ENCODE measurements at places on chromosomes 7 and 10.

- no peak for DNase-seq
These were observed 81.7 kb upstream of the NFE2L3 start for GRCh38 chr7:26070290-26070689.

DNA sequence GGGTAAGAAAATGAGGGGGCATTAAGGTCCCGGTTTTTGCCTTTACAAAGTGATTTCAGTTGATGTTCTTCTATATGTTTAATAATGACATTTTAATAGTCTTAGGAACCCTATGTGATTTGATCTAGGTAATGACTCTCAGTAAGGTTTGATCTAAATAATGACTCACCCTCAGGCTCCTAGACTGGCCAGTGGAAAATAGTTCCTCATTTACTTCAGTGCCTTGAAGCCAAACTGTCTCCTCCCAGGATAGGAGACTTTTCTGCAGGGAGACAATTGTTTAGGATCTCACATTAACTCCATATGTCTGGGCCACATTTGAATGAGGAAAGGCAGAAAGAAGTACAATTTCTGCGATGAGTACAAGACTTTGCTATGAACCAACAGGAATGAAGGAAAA, 1331.9 kb downstream of the XPNPEP1 start:
- no peak for DNase-seq

GRCh38 chr10:128908499-128908898, 558.5 kb upstream of the MGMT start:
- no peak for DNase-seq

- no peak for DNase-seq
These were observed 73.5 kb downstream of the MKLN1 start for GRCh38 chr7:131401194-131401593.

GRCh38 chr7:43926798-43927123, 525 bp downstream of the UBE2D4 start:
- no peak for DNase-seq

DNA sequence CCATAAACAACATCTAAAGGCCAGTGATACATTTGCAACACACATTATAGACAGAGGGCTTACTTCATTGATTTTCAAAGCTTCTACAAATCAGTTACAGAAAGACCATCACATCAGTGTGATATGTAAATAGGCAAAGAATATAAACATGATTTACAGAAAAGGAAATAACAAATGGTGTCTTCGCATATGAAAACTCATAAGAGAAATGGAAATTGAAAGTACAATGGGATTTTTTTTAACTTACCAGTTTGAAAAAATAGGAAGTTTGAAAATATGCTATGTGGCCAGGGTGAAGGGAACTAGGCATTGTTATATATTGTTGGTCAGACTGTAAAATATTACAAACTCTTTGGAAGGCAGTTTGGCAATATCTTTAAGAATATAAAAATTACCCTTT, 27.3 kb downstream of the SEC23IP start:
- DNase-seq: no peak

- no peak for DNase-seq
These were observed 72.9 kb upstream of the CAV2 start for GRCh38 chr7:116426428-116427156.

GRCh38 chr7:140501966-140502365, 22.7 kb upstream of the MKRN1 start:
- no peak for DNase-seq

GRCh38 chr7:66970310-66970709, 25.1 kb downstream of the SBDS start:
- no peak for DNase-seq

- DNase-seq: no peak
These were observed 6.7 kb downstream of the CEP55 start for GRCh38 chr10:93503075-93503474.

DNA sequence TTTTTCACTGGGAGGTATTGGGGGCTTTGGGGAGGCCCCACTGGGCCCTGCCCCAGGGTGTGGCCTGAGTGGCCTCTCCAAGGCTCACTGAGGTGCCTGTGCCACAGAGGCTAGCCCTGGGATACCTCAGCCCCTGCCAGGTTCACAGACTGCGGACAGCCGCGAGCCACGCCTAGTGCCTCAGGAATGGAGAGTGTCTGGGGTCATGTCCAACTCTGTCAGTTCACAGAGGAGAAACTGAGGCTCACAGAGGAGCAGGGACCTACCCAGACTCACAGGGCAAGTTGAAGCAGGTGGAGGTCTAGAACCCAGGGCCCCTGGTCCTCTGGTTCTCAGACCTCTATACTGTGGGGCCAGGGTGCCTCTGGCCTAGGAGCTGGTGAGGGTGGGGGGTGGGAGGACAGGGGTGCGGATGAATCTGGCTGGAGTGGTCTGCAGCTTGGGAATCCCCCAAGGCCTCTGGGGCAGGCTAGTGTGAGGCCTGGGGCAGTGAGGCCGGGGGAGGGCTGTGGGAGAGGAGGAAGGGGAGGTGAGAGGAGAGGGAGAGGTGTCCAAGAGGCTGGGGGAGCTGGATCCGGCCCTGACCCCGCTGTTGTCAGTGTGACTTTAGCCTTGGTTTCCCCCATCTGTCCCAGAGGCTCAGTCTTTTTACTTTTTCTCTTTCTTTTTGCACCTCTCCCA, 20.0 kb downstream of the NEURL1 start:
- no peak for DNase-seq

- DNase-seq: no peak
These were observed 321.1 kb upstream of the NPVF start for GRCh38 chr7:25549271-25549921.

DNA sequence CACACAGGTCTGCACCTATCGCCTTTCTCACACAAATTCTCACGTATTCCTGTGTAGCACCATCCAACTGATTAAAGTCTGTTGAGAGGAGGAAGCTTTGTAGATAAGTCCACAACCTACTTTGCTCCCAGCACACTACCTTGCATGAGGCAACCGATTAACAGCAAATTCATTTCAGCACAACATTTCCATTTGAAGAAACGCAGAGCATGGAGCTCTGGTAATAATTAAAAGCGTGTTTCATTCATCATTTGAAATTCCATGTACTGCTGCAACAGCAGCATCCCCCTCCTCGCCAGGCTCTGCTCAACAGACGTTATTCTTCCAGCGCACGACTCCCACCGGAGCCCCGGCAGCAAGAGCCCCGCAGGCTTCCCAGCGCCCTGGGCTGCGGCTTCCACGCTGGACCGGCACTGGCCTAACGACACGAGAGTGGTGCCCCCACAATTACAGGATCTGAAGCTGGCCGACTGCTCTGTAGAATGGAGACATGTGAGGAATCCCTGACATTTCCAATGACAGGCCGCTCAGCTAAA, 118.8 kb downstream of the DIP2C start:
- no peak for DNase-seq

- no peak for DNase-seq
These were observed 478 bp upstream of the ZNF22 start for GRCh38 chr10:45000138-45000751.

GRCh38 chr10:96609510-96609909, 22.7 kb upstream of the TM9SF3 start:
- no peak for DNase-seq

DNA sequence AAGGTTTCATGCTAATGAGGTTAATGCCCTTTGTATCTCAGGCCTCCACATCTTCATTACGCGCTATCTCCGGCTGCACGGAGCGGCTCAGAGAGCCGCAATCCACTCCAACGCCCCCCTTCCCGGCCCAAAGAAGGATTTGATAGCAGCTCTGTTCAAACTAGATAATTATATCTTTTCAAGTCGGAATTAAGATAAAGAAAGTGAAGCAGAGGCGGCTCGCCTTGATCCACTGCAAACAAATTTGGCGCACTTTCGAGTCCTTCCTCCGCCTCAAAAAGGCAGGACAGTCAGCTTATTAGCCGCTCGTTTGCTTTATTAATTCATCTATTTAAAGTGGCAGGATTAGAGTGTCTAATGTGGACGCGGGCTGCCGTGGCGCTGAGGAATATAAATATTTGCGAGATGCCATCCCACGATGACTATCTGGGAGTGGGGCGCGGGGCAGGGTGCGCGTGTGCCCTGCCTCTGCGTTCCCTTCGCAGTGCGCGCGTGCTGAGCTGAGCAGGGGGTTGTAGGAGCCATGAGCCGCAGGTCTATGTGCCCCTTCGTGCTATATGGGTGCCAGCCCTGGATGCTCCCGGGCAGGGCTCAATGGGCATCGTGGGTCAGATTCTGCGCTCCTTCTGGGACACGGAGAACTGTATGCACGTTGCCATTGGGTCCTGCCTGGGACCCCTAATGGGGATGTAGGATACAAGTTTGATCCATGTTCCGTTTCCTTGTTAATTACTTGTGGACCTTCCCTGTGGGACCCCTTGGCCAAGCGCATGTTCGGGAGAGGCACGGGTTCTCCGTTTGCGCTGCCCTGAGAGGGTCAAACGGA, 9.0 kb downstream of the EMX2 start:
- no peak for DNase-seq

DNA sequence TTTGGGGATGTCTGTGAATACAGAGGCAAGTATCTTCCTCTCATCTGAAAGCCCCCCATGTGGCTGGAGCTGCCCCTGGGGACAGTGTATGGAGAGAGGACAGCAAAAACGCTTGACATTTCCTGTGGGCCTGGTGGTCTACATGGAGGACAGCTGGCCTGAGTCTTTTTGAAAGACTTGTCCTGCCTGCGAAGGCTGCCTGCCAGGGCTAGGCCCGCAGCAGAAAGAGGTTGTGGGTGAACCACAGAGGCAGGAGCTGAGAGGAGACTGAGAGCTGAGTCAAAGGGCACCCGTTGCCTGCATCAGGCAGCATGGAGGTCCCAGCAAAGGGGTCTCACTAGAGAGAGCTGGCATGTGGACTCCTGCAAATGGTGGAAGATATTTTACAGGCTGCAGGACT, 66.4 kb downstream of the KAT6B start:
- no peak for DNase-seq

- DNase-seq: no peak
These were observed 332.5 kb downstream of the ZWINT start for GRCh38 chr10:56028298-56029132.

GRCh38 chr10:48612236-48612943, 7.5 kb upstream of the ARHGAP22 start:
- no peak for DNase-seq

GRCh38 chr7:4631380-4632179, 50.5 kb upstream of the FOXK1 start:
- no peak for DNase-seq

- DNase-seq: no peak
These were observed 79.5 kb upstream of the PCBD1 start for GRCh38 chr10:70967591-70968587.

GRCh38 chr10:107091126-107091525, 73.4 kb downstream of the SORCS1 start:
- no peak for DNase-seq

- no peak for DNase-seq
These were observed 29.0 kb downstream of the UPP1 start for GRCh38 chr7:48118041-48118440.

DNA sequence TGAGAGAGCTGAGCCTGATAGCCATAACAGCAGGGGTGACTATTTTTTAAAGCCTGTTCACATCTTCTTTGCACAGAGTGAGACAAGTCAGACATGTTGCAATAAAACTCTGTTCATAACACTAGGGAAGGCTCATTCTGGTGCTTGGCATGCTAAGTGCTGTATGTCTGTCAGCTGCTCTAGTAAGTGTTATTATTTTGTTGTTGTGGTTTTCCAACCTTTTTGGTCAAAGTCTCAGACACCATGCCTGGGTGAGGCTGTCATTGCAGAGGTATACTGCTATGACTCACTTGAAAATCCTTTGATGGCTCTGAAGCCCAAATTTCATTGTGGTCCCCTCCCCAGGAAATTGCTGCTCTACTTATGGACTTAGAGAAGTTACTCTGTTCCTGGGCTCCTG, 129.7 kb downstream of the ADRA2A start:
- DNase-seq: no peak

DNA sequence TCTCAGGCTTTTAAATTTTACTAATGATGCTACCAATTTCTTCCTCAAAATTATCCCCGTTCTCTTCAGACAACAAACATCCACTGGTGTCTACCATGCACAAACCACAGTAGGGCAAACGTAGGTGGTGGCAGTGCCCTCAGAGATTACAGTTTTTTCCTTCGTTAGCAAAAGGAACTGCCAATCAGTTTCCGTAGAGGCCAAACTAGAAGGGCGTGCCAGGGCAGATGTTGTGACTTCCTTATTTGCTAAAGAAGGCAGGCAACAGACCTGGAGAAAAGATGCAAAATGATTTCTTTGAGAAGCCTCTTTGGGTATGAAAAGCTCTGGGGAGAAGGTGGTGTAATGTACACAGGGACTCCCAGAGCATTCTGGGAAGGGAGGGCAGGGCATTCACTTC, 7.6 kb upstream of the FAM180A start:
- no peak for DNase-seq

GRCh38 chr7:79377097-79377496, 76.4 kb downstream of the MAGI2 start:
- no peak for DNase-seq

GRCh38 chr10:86063341-86063740, 303.3 kb downstream of the GRID1 start:
- DNase-seq: no peak

- DNase-seq: no peak
These were observed 80.7 kb downstream of the GCC1 start for GRCh38 chr7:127504715-127505114.

DNA sequence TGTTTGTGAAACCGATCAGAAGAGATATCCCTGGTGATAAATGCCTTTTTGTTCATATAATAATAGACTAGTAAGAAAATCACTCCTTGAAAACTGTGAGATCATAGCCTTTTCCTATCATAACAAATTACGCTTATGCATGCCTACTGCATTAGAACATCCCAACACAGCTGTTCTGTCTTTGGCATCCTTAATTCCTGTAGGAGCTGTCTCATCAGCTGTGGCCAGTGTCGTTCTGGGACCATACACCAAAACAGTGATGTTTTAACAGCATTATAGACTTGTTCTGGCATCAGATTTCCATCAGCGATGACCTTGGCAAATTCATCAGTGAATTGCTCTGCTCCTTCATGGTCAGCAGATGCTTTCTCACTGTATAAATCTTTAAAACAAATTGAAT, 423.6 kb upstream of the LRGUK start:
- DNase-seq: no peak

GRCh38 chr7:12031186-12031585, 179.9 kb upstream of the TMEM106B start:
- DNase-seq: no peak
